ENCODE measurements at places on chromosomes 5 and 9.

DNA sequence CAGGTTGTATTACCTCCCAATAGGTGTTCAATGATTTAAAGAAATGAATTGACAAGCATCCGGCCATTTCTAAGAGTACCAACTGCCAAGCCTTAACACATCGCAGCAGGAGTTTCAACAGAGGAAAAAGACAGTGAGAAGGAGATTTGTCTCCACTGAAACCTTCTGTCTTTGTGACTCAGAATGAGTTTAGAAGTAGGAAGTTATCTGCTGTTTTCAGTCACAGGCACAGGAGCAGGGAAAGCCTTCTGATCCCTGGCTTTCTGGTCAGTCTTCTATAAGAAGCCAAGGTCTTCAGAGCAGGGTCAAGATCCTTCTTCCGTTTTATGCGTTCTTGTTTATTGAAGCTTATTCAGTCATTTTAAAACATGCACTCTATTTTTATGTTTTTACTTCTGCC is 390.7 kb upstream of the PCSK5 start:
- no peak for DNase-seq

- DNase-seq, result no peak
Measured at GRCh38 chr5:165209101-165209727, 1703.8 kb downstream of the MAT2B start.

GRCh38 chr5:59698207-59699178 is 195.0 kb downstream of the PDE4D start:
- no peak for DNase-seq

DNA sequence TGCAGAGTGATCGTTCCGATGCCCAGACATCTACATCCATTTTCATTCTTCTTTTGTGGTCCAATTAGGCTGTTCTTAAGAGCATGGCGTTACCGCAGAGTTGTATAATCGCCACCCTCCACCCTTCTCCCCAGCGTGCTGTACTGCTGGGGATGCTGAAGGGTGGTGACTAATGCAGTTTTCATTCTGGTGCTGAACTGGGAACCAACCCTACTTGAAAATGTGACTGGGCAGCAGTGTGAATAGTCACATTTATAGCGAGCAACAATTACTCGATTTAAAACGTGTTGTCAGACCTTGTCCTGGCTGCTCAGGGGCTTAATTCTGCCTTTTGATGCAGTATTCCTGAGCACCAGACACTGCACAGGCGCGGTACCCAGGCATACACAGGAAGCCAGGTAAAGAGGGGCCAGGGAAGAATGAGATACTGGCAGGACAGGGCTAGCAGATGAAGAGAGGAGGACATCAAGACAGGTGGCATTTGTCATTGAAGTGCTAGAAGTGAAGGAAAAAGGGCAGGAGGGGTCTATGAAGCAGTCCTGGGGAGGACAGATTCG is 719 bp upstream of the ISCA1 start:
- peak; percentile 5 for DNase-seq

- DNase-seq, result no peak
Measured at GRCh38 chr5:154095904-154096303, 57.1 kb downstream of the MFAP3 start.

DNA sequence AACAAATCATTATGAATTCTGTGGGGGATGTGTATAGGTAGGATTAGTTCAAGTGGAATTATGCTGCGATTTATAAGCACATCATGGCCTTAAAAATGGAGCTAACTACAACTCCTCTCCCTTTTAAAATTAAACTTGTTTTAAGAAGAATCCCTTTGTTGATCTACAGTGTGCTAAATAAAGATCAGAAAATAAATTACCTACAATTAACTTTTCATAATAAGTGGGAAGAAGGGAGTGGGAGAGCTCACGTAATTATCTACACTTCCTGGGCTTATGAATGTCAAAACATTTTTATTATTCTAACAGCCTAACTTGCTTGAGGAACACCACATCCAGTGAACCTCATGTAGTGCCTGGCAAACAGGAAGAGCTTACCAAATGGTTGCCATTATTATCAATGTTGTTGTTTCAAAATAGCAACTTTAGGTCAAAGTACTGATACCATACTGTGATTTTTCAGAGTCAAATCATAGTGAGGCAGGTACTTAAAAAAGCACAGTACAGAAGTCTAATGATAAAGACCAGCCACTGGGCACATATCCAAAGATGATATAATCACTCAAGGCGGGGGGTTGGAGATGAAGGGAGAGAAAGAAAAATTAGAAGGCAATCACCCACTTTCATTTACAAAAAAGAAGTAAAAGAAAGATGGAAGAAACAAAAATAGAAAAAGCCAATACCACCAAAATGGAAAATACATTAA is 174.0 kb downstream of the RAPGEF6 start:
- DNase-seq, result no peak

DNA sequence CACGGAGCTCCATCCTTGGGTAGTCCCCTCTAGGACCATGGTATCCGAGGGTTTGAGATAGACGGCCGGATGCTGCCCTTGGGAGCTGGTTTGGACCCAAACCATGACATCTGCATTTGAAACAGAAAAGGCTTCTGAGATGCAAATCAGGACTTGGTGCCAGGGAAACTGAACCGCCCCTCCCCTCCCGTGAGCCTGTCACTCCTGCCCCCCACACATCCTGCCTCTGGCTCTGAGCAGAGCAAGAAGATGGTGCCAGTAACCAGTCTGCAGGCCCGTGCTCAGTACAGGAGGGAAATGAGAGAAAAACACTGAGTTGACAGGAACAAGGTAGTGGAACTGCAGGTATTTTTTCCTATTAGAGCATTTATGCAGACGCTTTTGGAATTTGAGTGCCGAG is 18.6 kb downstream of the ARPC5L start:
- no peak for DNase-seq

GRCh38 chr9:115237385-115237998 is 119.5 kb upstream of the TNC start:
- DNase-seq, result no peak

GRCh38 chr5:141715346-141715905 is 33.4 kb upstream of the ARAP3 start:
- no peak for DNase-seq

- DNase-seq, result no peak
Measured at GRCh38 chr5:54495027-54495426, 22.5 kb upstream of the SNX18 start.

DNA sequence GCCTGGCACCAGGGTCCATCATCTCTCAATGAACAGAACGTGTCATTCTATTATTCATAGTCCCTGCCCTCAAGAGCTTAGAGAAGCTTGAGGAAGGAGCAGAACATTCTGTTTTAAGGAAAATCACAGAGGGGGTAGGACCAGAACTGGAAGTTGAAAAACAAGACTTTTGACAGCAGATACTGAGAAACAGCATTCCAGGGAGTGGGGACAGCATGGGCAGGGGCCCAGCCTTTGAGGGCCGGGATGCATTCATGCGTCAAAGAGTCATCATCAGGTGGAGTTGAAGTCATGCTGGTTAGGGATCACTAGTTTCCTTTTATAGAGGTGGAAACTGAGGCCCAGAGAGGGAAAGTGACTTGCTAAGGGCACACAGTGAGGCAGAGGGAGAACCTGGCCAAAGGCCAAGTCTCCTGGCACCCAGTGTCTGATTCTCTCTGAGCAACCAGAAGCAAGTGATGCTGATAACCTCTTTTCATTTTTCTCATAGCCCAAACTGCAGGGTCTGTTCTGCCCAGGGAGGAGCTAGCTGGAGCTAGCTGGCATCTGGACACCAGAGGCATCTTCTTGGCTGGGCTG is 41.5 kb upstream of the STXBP1 start:
- no peak for DNase-seq

GRCh38 chr9:94665613-94666012 is 26.3 kb upstream of the FBP1 start:
- DNase-seq, result no peak

GRCh38 chr5:59535561-59535960 is 358.0 kb downstream of the PDE4D start:
- DNase-seq, result no peak

DNA sequence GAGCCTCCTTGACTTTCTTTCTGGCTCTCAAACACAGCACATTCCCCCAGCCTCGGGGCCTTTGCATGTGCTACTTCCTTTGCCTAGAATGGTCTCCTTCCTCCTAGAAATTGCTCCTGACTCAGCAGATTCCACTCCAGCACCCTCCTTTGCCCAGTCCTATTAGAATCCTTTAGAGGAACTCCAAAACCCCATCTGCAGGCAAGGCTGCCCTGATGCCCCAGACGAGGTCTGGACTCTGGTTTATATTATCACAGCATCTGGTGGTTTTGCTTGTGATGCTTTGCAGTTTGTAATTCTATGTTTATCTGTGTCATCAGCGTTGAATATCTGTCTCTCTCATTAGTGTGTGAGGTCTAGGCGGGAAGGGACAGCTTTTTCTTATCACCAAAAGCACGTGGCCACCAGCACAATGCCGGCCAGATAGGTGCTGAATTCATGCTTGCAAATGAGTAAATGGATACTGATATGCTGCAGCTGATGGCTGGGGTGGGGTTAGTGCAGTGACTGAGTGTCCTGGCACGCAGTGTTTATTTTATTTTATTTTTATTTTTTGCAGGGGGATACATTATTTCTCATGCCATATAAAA is 30.0 kb upstream of the ANKH start:
- no peak for DNase-seq

DNA sequence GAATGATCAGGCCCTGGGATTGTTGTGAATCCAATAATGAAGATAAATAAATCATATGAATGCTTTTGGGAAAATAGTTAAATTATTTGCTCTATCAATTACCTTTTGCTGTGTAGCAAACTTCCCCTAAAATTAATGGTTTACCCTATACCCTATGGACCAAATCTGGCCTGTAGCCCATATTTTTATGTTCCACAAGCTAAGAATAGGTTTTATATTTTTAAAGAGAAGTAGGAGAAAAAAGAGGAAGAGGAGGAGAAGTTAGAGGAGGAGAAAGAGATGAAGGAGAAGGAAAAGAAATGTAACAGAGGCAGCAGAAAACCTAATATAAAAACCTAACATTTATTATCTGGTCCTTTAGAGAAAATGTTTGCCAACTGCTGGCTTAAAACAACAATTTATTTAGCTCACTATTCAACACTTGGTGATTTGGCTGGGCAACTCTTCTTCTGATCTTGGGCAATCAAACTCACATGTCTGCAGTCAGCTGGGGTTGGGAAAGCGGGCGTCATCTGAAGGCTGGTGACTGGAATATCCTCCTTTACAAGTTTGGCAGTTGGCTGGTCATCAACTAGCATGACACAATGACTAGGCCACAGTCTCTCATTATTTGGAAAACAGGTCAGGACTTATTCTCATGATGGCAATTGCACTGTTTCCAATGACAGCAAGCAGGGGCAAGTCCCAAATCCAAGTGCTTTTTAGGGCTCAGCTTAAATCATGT is 522.9 kb downstream of the RASEF start:
- DNase-seq, result no peak

- no peak for DNase-seq
Measured at GRCh38 chr9:86721226-86721781, 226.0 kb downstream of the GAS1 start.

DNA sequence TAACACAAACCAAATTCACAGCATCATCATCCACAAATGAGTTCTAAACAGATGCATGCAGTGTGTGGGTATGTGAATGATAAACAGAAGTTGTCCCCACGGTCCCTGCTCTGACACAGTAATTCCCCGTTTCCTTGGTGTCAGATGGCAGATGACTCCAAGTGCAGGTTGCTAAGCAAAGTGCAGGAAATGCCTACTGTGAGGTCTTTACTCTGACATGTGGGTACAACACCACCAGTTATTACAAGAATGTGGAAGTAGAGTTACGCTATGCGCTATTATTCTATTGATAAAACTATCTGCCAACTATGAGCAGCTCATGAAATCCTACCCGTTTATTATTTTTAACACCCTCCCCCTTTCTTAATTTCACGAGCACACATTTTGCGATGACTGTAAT is 448.9 kb downstream of the BNC2 start:
- no peak for DNase-seq

All from stimulated activated CD4-positive, alpha-beta T cell treated with anti-CD3 and anti-CD28 coated beads, TNF-alpha, amount 100 ng/mL, for 1 hour (primary cell).